ENCODE measurements at places on chromosomes 2 and 18. TPM values are rescaled to one million over a fixed set of nuclear protein-coding genes. Genes with fewer than 3 reads are reported as not detected.
A peak's percentile ranks its signal among the peaks of the same experiment; 100 is the strongest.

The CD302 gene
- total RNA-seq, result 3.4 TPM

The SLC38A11 gene
- total RNA-seq, result 0.57 TPM

The GAREM2 gene
- total RNA-seq, result 2.8 TPM

The GAD1 gene
- 11.2 TPM for total RNA-seq

DNA sequence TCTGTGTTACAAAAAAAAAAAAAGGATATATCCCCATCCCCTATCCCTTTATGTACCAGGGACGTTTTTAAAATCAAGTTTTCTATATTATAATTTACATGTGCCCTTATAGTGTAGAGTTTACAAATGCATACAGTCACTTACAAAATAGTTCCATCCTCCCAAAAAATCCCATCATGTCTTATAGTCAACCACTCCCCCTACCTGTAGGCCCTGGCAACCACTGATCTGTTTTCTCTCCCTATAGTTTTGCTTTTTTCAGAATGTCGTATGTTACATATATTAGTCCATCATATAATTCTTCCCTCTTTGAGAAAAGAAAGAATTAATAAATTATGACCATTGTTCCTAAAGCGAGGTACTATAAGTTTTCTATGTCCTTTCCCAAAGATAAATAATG is 17.8 kb downstream of the CFAP210 start:
- no peaks in the 10 kb centered on the region for H3K36me3 ChIP-seq
- H3K4me1 ChIP-seq, result no peaks in the 10 kb centered on the region
- no peak for DNase-seq
- H3K27ac ChIP-seq, result no peak overlapping the region
- H3K27me3 ChIP-seq, result no peaks in the 10 kb centered on the region

GRCh38 chr18:55322178-55322735 is 265.7 kb downstream of the TCF4 start:
- no peak overlapping the region for H3K27ac ChIP-seq
- DNase-seq, result no peak
- H3K4me3 ChIP-seq, result peak overlapping the region; percentile 45
- no peaks in the 10 kb centered on the region for H3K36me3 ChIP-seq
- no peaks in the 10 kb centered on the region for H3K4me1 ChIP-seq
- H3K27me3 ChIP-seq, result peaks cover 7% of the 10 kb centered on the region

DNA sequence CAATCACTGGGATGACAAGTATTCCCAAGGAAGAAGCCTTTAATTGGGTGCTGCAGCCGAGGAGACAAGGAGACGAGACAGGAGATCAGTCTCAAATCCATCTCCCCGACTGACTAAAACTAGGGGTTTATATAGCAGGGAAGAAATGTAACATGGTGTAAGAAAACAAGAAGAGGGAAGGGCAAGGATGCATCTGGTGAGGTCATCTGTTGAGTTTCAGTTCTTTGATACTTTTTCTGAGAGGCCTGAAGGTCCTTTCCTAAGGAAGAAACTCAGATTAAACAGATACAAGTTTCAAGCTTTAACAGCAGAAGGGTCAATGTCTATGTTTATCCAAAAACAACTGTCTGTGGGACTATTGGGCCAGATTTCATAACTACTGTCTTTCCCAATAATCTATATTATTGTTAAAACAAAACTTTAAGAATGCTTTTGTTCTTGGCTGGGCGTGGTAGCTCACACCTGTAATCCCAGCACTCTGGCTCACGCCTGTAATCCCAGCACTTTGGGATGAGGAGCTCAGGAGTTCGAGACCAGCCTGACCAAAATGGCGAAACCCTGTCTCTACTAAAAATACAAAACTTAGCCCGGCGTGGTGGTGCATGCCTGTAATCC is 2.5 kb upstream of the PDCL3 start:
- DNase-seq, result no peak
- H3K4me1 ChIP-seq, result no peaks in the 10 kb centered on the region

DNA sequence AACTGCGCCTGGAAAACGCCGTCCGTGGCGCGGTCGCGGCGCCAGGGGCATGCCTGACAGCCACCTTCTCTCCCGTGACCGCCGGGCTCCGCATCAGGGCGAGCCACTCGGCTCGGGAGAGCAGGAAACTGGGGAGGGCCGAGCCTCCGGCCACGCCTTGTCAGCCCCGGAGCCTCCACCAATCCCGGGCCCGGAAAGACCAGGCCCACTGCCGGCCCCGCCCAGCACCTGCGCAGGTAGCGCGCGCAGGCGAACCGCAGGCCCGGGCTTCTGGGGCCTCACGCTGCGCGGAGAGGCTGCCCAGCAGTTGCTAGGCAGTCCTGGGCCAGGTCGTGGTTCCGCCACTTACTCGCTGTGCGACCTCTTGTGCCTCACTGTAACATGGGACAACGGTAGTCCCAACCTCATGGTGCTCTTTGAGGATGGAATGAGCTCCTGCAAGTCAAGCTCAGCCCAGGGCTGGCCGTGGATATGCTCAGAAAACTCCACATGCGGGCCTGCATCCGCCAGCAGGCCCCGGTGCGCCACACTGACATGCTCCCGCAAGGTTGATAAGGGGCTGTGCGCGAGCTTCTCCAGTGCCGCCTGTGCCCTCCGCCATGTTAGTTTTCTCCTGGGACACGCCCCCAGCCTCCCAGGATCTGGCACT is 97.1 kb downstream of the INHBB start:
- peak overlapping the region; percentile 69 for H3K4me3 ChIP-seq
- H3K27ac ChIP-seq, result no peak overlapping the region
- H3K36me3 ChIP-seq, result peaks cover 8% of the 10 kb centered on the region
- peaks cover 9% of the 10 kb centered on the region for H3K4me1 ChIP-seq

DNA sequence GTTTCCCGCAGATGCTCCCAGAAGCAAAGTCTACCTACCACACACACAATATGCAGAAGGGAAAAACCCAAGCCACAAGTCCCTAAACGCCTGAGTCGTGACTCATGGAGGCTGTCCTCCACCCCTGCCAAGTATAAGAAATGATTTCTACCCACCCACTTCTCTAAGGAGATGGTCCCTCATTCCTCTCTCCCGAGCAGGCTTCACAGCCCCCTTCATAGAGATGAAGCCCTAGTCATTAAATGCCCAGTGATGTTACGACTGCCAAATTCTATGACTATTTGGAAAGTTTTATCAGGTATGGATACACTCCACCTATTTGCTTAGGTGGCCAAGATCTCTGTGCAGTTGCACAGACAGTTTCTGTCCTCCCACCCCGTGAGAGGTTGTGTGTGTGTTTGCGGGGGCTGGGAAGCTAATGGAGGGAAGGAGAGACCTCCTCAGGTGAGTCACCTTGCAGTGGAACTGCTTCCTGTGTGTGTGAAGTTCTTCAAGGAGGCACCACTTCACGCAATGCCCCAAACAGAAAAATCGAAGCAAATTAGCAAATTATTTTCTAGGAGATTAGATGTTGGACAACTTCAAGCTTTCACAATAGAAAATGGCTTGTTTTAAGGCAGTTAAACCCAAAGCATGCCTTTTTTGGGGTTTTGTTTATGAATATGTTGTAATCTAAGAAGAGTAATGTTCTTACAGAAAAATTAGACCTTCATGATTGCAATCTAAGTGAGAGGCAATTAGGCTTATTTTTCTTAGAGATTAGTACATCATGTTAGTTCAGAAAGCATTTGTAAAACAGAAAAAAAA is 175.2 kb downstream of the TGIF1 start:
- peak overlapping the region; percentile 98 for H3K27ac ChIP-seq
- H3K4me1 ChIP-seq, result peaks cover 70% of the 10 kb centered on the region
- peak; percentile 79 for DNase-seq

DNA sequence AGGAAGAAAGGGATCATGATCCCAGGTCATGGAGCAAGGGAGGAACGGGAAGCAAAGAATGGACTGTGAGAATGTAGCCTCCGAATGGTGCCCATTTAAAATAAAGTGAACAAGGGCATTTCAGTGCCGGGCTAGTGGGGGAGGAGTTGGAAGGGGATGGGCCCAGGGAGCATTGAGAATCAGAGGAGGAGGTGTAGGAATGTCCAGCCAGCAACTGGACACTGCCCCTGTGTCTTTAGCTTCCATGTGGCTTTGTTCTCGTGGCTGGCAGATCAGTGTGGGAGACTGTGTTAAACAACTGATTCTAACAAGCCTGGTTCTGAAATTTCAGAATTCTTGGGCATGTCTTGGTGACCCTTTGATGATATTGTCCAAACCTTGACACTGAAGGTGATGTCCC is 1.4 kb upstream of the RNF103 start:
- no peak for DNase-seq
- no peaks in the 10 kb centered on the region for H3K27me3 ChIP-seq
- H3K27ac ChIP-seq, result peak overlapping the region; percentile 66
- H3K4me3 ChIP-seq, result no peak overlapping the region

DNA sequence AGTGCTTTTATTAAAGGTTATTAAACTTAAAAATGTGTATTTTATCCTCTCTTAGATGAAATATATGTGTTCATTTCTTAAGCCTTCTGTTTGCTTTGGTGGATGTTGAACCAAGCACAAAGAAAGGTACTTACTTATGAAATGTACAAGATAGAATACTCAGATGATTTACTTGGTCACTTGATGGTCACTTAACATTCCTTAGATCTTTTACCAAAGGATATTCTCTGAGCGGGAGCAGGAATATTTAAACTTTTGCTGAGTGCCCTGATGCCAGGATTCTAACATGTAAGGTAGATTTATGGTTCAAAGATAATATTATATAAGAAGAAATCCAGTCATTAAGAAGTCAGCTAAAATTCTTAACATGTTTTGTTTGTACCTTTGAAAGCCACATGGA is 193.5 kb upstream of the ZEB2 start:
- DNase-seq, result no peak
- no peaks in the 10 kb centered on the region for H3K4me1 ChIP-seq
- no peak overlapping the region for H3K4me3 ChIP-seq
- H3K36me3 ChIP-seq, result no peaks in the 10 kb centered on the region

GRCh38 chr2:235551965-235552364 is 58.1 kb downstream of the AGAP1 start:
- peak overlapping the region; percentile 43 for H3K4me3 ChIP-seq
- H3K4me1 ChIP-seq, result peaks cover 61% of the 10 kb centered on the region
- H3K27ac ChIP-seq, result peak overlapping the region; percentile 60
- no peaks in the 10 kb centered on the region for H3K27me3 ChIP-seq
- H3K36me3 ChIP-seq, result peaks cover 8% of the 10 kb centered on the region

DNA sequence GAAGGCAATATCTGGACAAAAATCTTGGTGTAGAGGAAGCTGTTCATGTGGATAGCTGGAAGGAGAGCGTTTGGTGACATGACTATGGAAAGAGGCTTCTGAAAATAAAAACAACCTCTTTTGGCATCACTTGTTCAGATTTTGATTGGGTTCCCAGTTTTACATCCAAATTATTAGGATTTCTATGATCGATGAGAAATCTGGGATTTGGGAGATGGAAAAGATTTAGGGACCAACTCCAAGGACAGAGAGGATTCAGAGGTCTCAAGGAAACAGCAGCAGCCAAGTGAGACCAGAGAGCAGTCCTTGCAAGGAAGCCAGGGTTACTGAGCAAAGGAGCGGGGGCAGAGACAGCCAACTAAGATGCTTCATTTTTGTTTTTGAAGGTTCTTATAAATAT is 441.7 kb downstream of the TRIB2 start:
- no peaks in the 10 kb centered on the region for H3K27me3 ChIP-seq
- H3K4me3 ChIP-seq, result no peak overlapping the region
- H3K36me3 ChIP-seq, result no peaks in the 10 kb centered on the region
- no peak overlapping the region for H3K27ac ChIP-seq
- no peak for DNase-seq

DNA sequence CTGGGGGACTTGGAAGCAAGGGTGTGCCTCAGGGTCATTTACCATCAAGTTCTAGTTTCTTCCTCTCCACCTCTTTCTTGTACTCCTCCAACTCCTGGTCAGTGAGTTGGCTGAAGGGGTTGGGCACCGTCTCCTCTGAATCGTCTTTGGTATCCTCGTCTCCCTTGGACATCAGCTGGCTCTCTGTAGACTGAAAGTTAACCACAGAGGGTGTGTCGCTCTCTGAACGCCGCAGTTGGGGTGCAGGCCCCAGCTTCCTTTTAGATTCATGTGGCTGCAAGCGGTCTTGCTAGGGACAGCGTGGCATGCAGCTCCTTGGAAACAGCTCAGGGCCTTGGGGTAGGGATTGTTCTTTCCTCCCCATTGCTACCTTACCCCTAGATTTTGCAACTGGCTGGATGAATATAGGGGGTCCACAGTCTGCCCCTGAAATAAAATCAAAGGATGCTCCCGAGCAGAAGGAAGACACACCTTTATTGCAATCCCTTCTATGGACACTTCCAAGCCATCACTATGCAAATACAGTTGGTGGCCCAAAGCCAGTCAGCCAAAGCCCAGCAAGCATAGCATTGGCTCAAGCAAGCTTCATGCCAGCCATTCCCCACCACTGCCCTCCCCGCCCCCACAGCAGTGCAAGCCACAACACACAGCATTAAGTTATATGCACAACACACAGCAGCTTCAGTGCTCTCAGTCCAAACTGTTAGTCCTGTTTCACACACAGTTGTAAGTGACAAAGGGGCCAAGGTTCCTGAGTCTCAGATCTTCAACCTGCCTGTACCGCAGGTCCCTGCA is 93.2 kb downstream of the ADD2 start:
- H3K4me1 ChIP-seq, result no peaks in the 10 kb centered on the region
- no peak for DNase-seq
- H3K4me3 ChIP-seq, result no peak overlapping the region
- no peaks in the 10 kb centered on the region for H3K36me3 ChIP-seq
- peaks cover 84% of the 10 kb centered on the region for H3K27me3 ChIP-seq
